ENCODE measurements at places on chromosomes 13 and 19.

DNA sequence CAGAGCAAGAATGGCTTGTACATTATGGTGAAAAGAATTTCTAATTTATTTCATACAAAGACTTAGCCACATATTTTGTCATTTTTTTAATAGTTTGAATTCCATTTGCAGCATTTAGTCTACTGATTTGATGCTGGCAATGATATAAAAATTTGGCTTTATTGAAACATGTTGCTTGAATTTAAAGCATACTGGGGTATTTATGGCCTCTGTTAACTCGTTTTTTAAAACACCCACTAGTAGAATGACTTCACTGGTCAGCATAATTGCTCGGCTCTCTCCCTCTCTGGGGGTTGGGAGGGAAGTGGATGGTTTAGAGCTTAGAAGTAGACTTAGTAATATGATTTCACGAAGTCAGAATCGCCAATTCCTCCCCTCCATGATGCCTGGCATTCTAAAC is 354.9 kb upstream of the HTR2A start:
- DNase-seq = no peak

GRCh38 chr19:23318143-23318542 is 67.9 kb upstream of the ZNF724 start:
- DNase-seq = no peak

- no peak for DNase-seq
These were observed 1.9 kb downstream of the PTPRS start for GRCh38 chr19:5338656-5339197.

DNA sequence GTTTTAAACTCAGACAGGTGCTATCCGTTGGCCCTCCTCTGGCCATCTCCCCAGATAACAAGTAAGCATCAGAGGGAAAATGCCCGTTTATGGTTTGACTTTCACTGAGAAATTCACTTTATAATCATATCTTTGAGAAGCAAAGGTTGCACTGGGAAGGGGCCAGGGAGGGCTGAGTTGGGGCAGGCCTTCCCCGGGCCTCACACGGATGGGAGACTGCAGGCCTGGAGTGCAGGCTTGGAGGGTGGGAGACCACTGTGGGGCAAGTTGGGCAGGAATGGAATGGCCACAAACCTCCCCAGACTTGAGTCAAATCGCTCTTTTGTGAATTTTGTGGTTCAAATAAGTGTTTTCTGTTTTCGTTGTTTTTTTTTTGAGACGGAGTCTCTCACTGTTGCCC is 451.7 kb downstream of the TSHZ3 start:
- DNase-seq = no peak

DNA sequence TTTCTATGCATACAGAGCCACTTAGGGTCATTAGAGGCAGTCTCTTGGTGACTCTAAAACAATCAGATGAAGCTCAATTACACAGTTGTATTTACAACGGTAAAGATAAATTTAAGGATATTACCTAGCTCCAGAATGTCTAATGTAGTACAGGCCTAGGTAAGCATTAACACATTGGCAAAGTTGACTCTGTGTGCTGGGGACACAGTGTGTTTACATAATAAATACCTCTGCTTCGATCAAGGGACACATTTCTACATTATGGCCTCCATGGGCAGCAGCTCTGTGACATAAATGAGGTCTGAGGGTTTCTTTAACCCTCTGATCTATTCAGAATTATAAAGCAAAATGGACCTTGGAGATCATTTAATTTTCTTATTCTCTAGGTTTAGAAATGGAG is 74.7 kb downstream of the SERP2 start:
- no peak for DNase-seq

DNA sequence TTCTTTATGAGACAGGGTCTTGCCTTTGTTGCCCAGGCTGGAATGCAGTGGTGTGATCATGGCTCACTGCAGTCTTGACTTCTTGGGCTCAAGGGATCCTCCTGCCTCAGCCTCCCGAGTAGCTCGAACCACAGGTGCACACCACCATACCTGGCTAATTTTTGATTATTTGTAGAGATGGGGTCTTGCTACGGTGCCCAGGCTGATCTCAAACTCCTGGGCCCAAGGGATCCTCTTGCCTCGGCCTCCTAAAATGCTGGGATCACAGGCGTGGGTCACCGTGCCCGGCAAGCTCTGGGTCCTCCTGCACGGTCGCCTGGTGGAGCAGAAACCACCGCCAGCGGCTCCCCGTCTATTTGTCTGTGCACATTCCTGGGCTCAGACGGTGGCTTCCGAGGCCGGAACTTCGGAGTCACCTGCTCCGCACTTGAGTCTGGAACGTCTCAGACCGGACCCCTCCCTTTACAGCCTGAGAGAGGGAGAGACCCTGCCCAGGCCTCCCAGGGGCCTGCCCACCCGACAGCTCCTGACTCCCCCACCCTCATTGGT is 22.2 kb downstream of the EFNA2 start:
- no peak for DNase-seq

DNA sequence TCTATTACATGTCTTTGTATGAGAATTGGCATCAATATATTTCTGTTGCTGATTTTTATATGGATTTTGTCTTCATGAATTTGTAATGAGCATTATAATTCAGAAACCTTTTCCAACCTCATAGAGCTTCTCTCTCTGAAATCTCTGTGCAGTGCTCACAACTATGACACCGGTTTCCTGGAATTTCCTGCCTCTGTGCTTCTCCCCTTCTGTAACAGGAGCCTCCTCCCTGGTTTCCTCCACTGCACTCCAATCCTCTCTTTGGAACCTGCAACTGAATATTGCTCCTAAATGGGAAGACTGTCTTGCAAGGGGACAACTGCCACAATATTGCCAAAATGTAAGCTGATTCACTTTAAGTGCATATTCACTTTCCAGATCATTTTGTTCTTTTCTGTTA is 1147.9 kb downstream of the UQCRFS1 start:
- no peak for DNase-seq

DNA sequence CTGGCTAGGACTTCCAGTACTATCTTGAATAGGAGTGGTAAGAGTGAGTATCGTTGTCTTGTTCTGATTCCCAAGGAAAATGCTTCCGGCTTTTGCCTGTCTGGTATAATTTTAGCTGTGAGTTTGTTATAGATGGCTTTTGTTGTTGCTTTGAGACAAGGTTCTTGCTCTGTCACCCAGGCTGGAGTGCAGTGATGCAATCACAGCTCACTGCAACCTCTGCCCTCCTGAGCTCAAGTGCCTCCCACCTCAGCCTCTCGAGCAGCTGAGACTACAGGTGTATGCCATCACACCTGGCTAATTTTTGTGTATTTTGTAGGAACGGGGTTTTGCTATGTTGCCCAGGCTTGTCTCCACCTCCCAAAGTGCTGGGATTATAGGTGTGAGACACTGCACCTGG is 6.1 kb upstream of the ZNF543 start:
- no peak for DNase-seq

GRCh38 chr13:113943821-113944565 is 29.9 kb downstream of the C13orf46 start:
- no peak for DNase-seq

DNA sequence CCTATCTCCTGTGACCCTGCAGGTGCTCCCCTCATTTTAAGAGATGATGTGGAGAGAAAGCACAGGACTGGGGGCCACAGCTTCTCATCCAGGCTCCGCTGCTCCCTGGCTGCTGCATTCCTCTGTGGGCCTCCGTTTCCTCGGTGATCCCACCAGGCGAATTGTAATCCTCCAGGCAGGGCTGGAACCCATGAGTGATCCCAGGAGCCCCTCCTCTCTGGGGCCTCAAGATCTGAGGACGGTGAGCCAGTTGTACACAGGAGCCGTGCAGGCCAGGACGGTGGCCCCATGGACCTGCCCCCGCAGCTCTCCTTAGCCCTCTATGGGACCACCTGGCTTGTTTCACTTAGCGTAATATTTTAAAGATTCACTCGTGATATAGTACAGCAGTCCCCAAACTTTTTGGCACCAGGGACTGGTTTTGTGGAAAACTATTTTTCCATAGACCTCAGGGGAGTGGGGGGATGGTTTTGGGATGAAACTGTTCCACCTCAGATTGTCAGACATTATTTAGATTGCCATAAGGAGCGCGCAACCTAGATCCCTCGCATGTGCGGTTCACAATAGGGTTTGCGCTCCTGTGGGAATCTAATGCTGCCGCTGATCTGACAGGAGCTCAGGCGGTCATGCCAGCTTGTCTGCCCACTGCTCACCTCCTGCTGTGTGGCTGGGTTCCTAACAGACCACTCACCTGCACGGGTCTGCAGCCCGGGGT is 5.6 kb downstream of the FFAR3 start:
- DNase-seq = no peak

- DNase-seq = no peak
These were observed 11.7 kb downstream of the CSNK1G2 start for GRCh38 chr19:1952635-1953034.
